ENCODE measurements at places on chromosomes 7 and 10.

DNA sequence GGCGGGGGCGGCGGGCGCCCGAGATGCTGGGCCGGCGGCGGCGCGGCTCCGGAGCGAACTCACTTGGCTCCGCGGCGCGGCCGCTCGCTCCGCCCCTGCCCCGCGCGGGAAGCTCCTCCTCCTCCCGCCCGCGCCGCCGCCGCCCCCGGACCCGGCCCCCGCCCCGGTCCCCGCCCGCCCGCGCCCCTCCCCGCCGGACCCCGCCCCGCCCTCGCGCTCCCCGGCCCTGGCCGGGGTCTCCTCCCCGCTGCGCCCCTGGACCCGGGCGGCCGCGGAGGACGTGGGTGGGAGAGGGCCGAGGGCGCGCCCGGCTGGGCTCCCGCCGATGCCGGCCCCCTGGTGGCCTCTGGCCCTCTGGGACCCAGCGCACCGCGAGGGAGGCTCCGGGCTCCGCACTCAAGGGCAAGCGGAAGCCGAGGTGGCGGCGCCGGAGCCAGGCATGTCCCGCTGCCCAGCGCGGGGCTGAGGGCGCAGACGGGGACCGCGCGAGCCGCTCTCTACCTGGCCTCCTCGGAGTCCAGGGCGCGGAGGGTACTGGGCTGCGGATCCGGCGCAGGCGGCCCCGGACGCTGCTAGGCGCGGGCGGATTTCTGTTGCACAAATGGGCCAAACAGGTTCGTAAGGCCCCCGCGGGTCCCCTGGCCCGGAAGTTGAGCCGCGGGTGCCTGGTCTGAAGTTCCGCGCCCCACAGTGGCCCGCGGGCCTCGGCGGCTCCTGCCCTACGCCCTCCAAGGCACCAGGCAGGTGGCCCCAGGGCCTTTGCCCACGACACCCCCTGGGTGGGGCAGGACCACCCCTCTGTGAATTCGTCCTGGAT lies at the start of gene TCERG1L:
TSS of gene TCERG1L (minus strand) at position 61 of the 817 bp plus-strand sequence. CDS start 86 bp downstream, outside the sequence.
- DNase-seq, result peak; percentile 56

DNA sequence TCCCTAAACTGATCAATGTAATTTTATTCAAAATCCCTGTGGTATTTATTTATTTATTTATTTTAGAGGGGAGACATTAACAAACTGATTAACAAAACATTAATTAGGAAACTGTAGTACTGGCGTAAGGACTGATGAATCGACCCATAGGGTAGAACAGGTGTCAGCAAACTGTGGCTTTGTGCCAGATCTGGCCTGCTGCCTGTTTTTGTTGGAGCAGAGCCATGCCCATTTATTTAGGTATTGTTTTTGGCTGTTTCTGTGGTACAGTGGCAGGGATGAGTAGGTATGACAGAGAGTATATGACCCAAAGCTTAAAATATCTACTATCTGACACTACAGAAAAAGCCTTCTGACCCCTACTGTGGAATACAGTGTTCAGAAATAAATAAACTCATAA lies 332.5 kb upstream of the ETV1 start:
- DNase-seq, result no peak

- DNase-seq, result no peak
Observed at GRCh38 chr10:44968091-44968490, 8.5 kb downstream of the RASSF4 start.

DNA sequence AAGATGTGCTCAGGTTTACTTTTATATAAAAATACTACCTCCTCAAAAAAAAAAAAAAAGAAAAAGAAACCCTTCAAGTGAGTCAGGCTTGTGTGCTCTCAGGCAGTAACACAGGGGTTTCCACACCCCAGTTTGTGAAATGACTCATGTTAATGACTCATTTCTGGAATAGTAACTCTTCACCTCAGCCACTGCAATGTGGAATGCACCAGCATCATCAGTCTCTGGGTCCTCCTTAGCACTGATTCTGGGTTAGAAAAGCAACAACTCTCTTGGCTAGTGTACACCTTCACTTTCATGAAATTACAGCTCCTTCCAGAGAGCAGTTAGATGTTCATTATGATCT lies 110.6 kb downstream of the EMX2 start:
- DNase-seq, result no peak

DNA sequence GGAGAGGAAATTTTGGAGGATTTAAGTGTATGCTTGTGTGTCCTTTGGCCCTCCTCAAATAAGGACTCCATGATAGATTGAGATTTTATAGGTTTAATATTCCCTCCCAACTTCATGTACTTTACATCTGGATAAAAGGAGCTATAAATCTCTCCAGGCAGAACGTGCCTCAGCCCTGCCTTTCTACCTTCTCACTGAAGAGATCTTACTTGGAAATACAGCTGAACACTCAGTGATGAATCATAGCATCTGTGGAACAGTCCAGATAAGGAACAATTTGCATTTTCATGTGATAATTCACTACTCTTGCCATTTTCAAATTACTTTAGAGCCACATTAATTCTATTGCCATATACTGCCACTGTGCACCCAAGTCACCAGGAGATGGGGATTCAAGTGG lies 364.6 kb upstream of the PODXL start:
- DNase-seq, result no peak

GRCh38 chr7:49119706-49120105 lies 195.4 kb downstream of the CDC14C start:
- no peak for DNase-seq

- DNase-seq, result no peak
Observed at GRCh38 chr10:112456533-112456932, 9.5 kb downstream of the VTI1A start.

DNA sequence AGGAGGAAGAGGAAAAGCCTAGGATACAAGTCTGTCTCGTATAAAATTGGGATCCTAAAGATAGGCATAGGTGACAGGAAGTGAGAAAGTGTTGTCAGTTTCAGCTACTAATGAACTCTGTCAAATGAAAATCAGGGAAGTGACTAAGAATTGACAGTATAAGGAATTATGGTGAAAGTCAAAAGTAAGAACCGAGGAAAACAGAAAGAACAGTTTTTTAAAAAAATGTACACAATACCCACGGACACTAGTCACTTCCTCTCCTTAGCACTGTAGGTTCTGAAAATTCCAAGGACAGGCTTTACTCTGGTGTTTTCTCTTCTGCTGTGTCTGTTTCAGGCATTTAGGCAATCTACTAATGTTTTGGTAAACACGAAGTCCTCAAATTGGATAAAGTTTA lies 42.3 kb downstream of the ATAD1 start:
- DNase-seq, result no peak

DNA sequence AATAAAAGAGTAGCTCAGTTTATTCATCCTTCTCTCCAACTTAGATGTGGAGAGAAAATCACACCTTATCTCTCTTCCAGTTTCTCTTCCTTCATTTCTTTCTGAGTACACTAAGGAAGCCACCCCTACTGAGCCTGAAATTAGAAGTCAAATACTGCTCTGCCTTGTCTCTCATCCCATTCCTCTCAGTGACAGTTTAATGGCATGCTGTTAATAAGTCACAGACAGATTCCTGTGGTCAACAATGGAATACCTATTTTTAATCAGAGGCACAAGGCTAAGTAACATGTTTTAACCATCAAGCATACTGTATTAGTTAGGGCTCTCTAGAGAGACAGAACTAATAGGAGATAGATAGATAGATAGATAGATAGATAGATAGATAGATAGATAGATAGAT lies 253.2 kb downstream of the HTR7 start:
- DNase-seq, result no peak

- DNase-seq, result no peak
Observed at GRCh38 chr7:107230334-107230733, 61.5 kb downstream of the HBP1 start.

DNA sequence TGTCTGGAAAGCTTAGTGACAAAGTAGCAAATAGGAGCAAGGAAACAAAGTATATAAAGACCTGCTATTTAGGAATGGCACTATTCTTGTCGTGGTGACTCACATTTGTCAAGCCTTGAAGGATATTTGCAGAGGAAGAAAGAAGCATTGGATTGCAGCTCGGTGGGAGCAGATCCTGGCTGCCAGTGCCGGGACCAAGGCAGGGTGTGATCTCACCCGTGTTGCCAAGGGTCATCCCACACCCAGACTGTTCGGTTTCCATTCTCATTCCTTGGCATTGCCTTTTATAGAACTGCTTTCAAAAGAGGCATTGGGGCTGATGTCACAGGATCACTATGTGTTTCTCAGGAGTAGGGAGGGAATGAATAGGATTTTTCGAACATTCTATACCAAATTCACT lies 176.2 kb downstream of the GALNT17 start:
- no peak for DNase-seq

DNA sequence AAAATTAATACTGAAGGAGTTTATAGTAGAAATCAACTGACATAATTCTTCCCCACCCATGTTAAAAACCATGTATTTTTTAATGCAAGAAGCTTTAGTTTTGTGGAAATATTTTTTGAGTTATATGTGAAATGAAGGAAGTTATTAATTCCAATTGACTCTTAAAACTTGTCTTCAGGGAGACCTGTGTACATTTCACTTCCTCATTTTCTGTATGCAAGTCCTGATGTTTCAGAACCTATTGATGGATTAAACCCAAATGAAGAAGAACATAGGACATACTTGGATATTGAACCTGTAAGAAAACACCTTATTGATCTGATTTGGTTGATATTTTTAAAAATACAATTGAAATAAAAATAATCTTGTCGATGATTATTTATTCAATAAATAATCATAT lies 33.3 kb downstream of the CD36 start:
- DNase-seq, result no peak

GRCh38 chr7:139648941-139649425 lies 125.5 kb downstream of the CLEC2L start:
- no peak for DNase-seq

- DNase-seq, result no peak
Observed at GRCh38 chr7:26065652-26066051, 86.3 kb upstream of the NFE2L3 start.

DNA sequence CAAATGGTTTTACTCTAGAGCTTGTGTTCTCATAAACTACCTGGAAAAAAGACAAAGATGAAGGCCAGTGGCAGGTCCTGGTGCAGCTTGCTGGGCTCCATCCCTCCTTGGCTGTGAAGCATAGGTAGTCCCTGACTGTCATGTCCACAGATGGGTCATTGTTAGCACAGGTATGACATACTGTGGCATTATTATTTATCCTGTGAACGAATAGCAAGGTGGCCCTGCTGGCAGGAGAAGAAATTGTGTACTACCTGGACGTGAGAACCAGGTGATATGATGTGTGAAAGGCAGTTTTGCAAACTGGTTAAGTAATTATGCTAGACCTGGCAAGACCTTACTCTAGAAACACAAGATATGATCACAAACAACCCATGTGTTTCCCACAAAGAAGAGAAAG lies 63.9 kb downstream of the CCDC71L start:
- no peak for DNase-seq

DNA sequence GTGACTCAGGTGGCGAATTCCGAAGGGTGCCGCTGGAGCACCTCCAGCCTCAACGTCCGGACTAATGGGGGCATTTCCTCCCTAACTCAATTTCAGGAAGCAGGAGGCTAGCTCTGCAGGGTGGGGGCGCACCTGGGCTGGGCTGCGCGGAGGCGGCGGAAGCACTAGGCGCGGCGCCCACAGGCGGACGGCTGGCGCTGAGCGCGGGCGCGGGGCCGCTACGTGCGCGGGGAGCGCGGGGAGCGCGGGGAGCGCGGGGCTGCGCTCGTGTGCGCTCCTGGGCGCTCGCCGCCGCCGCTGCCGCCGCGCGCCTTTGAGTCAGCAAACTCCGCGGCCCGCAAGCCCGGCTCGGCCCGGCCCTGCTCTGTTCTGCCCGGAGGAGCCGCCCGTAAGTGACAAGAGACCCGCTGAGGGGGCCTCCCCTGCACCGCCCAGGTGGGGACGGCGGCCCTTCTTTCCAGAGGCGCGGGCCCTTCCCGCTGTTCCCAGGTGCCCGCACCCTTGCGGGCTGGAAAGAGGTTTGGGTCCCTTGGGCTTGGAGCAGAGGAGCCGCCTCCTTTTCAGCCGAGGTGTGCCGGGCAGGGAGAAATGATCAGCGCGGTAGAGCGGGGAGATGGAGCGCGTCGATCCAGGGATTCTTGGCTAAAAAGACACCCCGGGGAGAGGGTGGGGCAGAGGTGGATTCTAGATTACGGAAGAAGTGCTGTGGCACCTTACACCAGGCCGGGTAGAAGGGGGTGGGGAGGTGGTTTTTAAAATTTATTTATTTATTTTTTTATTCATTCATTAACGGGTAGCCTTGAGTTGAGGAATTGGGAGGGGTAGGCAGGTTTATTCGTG lies at the start of gene SNX10:
TSS of gene SNX10 (plus strand) at position 164 of the 840 bp plus-strand sequence. CDS start 54,581 bp downstream, outside the sequence.
- DNase-seq, result peak; percentile 91

DNA sequence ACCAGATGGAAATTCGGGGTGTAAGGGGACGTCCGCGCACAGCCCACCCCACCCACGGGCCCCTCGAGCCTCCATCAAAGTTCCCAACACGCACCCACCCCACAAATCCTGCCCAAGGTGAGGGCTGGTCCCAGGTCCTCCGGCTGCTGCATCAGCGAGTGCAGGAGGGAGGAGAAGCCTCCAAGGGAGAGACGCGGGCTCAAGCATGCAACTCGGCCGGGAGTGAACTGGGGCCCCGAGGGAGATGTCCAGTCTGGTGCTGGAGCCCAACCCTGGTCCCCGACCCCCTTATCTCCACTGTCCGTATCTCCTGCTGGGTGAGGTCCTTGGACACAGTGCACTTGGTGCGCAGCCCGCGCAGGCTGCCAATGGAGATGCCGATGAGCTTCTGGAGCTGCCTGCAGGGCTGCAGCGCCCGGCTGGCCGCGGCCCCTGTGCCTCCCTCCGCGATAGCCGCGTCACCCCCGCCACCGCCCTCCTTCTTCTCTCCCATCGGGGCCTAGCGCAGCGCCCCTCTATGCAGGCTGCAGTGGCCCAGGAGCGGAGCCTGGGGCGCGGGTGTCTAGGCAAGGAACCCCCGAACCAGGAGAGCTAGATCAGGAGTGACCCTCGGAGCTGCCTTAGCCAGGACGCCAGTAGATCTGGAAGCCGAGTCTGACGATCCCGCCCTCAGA lies 489.2 kb downstream of the ZNF33B start:
- DNase-seq, result no peak

DNA sequence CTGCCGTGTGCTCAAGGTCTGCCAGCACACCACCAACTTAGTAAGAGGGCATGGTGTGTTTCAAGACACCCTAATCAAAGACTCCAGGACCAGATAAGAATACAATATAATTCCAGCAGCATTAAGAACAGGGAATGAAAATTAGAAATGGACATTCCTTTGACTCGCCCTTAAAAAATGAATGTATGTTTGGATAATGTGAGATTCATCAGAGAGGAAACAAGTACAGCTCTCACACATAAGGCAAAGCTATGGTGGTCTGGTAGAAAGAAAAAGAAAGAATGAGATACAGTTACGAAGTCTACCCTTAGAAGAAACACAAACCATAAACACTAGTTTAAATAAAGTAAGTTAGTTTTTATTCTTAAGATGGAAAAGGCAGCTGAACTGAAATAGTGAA lies 174.8 kb upstream of the ANK3 start:
- no peak for DNase-seq

DNA sequence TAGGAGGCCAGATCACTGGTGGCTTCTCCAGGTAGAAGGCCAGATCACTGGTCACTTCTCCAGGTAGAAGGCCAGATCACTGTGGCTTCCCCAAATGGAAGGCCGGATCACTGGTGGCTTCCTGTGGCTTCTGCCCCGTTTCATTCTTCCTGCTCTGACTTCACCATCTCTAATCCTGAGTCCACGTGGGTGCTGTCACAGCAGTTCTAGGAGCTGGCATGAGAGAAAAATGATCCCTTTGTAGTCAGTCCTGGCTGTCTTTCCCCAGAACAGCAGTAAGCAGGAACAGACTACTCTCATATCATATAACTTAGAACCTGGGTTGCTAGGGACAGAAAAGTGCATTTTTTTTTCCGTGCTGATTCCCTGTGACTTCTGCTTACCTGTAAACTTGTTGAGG lies 90.9 kb downstream of the ACTR3B start:
- DNase-seq, result no peak

- no peak for DNase-seq
Observed at GRCh38 chr7:100686822-100687211, 7.2 kb downstream of the GIGYF1 start.
